ENCODE measurements at places on chromosomes 1 and 21.
A peak's percentile ranks its signal among the peaks of the same experiment; 100 is the strongest.

DNA sequence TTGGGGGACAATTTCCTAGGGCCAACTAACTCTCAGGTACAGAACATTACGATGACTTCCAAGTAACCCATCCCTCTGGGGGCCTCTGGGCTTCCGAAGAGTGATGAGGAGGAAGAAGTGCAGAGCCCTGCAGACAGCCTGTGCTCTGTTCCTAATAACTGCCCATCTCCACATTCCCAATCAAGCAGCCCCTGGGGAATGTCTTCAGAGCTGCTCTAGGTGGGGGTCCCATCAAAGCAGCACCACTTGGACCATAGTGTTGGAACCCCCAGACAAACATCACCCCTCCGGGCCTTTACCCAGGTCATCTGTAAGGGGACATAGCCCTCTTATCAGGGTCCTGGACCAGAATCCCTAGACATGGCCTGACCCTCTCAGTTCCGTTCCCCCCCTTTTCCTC is 357.3 kb downstream of the NPHP4 start:
- no peak for DNase-seq

DNA sequence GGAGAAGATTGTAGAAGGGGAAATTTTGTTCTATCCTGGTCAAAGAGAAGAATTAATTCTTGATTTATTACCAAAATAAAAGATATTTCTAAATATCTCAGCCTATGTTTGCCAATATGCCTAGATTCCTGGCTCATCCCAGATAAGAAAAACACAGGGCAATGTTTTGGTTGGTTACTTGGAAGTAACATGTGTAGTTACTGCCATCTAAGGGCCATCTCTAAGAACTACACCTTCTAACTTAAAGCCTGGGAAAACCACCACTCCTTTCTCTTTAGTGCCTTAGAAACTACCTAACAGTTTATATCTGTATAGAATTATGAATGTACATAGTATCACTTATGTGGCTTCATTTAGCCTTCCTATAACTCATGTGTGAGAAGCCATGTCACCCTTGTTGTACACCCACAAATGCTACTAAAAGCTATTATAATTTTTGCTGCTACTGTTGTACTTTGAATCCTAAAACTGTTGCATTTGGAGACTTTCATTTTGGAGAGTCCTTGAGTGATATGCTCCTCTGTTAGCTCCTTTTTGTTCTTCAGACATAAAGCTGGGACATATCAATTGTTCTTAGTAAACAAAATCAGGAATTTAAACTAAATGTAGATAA is 4.5 kb downstream of the AIM2 start:
- peak; percentile 51 for DNase-seq

- DNase-seq = no peak
These were observed 399 bp upstream of the PTPRC start for GRCh38 chr1:198638441-198638840.

DNA sequence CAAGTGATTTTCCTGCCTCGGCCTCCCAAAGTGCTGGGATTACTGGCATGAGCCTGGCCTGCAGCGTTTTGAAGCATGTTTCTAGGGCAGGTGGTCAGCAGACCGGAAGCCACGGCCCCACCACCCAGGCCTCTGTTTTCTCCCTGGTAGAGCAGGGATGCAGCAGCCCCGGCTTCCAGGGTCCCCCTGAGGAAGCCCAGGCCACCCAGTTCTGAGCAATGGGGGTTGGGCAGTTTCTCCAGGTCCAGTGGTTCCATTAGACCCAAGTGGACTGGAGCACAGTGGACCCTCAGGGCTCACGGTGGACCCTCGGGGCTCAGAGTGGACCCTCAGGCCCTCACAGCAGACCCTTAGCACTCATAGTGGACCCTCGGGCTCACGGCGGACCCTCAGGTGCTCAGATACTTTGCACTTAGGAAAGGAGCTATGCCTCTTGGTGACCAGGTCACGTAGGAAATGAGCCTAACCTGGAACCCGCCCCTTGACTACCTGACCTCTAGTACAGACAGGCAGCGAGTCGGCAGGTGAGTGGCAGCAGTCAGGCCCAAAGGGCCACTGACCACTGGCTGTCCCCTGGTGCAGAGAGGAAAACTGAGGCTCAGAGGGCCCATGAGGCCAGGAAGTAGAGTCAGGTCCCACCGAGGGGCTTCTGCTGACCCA is 4.6 kb upstream of the FNDC10 start:
- DNase-seq = no peak

GRCh38 chr1:157388057-157388456 is 164.3 kb downstream of the FCRL5 start:
- no peak for DNase-seq

DNA sequence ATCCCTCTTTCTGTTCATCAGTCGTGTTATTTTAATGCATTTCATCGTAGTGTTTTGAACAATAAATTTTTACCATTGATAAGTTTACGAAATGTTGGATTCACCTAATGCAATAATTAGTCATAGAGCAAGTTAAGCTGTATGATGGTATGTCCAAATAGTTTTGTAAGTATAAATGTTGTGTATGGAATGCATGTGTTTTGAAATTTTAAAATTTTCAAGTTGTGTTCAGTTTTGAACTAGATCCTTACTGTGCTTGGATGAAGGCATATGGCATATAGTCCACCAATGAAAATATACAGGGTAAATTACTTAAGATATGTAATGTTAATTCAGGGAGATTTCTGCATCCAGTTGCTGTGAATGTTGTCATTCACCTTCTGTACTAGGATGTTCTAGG is 2.3 kb downstream of the ZMYM4 start:
- no peak for DNase-seq

DNA sequence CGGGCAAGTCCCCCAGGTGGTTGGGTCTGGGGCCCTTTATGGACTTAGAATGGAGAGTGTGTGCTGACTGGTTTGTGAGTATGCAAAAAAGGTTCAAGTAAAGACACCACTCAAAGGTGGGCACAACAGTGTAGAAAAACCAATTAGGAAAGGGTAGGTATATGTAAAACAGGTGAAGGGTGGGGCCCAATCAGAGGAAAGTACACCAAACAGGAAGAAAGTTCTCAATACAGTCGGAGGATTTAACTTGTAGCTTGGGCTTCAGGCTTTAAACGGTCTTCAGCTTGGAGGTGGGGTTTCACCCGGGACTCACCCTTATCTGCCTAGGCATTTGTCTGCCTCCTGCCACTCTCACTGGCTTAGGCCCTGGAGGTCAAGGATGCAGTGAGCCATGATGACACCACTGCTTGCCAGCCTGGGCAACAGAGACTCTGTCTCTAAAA is 6.8 kb upstream of the PUM1 start:
- DNase-seq = no peak

DNA sequence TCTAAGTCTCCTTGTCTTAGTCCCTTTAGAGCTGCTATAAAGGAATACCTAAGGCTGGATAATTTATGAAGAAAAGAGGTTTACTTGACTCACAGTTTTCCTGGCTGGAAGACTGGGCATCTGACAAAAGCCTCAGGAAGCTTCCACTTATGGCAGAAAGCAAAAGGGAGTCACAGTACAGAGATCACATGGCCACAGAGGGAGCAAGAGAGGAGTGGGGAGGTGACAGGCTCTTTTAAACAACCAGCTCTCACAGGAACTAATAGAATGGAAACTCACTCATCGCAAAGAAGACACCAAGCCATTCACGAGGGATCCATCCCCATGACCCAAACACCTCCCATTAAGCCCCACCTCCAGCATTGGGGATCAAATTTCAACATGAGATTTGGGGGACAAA is 68.8 kb downstream of the DDAH1 start:
- DNase-seq = no peak

- no peak for DNase-seq
These were observed 64.0 kb downstream of the KCNAB2 start for GRCh38 chr1:6109688-6110087.

DNA sequence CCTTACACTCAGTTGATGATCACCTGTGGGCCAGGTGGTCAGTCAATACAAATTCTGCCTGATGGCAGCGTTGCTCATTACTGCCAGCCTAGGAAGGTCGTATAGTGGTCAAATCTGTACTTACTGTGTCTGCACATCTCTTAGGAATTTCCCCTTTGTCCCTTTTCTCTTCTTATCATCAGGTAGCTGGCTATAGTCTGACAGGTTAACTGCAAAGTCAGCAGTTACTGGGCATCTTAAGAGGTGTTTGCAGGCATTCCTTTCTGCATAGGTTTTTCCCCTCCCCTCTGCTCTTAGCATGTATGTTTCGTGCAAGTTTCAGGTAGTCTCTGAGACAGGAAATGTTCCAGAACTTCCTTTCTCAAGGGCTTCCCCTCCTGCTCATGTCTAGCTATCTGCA is 298.7 kb downstream of the LRRIQ3 start:
- no peak for DNase-seq

DNA sequence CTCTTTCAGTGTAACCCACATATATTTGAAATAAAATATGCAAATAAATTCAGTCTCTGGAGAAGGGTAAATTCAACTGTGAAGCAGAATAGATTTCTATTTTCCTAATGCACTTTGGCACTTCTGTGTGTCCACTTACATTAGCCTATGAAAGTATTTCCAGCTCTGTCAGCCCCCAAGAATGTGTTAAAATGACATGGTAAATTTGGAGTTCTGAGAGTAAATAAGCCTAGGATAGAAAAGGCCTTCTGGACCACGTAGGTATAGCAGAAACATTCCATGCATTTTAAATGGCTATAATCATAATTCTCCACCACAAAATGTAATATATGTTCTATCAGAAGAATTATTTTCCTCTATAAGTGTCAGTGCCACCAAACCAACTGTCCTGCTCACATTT is 276.2 kb downstream of the NEGR1 start:
- no peak for DNase-seq

DNA sequence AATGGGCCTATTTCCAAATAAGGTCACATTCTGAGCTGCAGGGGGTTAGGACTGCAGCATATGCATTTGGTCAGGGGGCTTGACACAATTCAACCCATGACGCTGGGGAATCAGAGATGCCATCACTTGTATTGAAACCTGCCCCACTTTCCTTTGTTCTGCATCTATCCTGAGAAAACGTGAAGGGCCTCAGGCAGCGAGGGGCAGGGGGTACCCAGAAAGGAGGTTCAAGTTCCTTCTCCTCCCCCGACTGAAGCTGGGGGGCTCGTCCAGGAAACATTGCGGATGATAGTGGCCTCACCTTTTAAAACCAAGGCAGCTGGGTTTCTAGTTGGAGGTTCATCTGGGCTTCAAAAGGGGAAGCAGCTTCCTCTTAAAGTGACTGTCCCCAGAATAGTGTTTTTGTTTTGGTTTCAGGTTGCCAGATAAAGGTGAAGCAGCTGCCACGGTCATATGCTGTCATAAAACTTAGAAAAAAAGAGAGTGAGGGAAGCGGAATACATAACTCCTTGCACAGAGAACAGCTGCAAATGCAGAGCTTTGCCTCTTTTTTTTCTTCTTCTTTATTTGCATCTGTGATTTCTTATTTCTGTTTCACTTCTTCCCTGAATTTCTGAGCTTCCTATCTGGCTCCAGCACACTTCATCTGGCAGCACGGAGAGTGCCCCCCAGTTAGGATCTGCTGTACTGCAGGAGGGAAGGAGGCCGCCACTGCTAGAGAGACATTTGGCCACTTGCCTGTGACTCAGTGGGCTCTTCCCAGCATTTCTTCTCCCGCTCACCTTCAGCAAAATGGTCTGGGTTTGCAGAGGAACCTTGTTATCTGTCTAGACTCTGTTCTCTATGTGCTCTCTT is 142.0 kb downstream of the AJAP1 start:
- DNase-seq = peak; percentile 5

GRCh38 chr1:55002686-55003085 is 4.0 kb downstream of the BSND start:
- no peak for DNase-seq

GRCh38 chr1:42379794-42380585 is 602 bp upstream of the RIMKLA start:
- no peak for DNase-seq

- peak; percentile 41 for DNase-seq
These were observed 131.1 kb downstream of the HLCS start for GRCh38 chr21:36835383-36835795.

DNA sequence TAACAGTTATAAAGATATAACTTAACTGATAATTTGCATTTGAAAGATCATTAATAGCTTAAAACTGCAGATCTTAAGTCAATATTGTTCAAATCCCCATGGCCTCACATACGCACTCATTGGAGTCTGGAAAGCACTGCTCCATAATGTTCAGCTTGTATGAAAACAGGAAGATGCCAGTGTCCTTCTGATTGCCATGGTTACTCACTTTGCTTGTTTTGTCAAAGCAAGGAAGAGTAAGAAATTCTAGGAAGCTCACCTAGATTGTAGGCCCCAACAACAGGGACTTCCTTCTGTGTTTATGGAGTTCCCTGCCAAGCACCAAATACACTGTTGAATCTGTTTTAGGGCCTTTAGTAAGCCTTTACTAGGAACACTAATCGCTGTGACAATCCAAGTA is 10.9 kb downstream of the GAS5 start:
- DNase-seq = no peak

- no peak for DNase-seq
These were observed 59.2 kb upstream of the SSBP3 start for GRCh38 chr1:54465351-54465811.

GRCh38 chr1:156471496-156472490 is 28.8 kb downstream of the MEF2D start:
- DNase-seq = no peak

DNA sequence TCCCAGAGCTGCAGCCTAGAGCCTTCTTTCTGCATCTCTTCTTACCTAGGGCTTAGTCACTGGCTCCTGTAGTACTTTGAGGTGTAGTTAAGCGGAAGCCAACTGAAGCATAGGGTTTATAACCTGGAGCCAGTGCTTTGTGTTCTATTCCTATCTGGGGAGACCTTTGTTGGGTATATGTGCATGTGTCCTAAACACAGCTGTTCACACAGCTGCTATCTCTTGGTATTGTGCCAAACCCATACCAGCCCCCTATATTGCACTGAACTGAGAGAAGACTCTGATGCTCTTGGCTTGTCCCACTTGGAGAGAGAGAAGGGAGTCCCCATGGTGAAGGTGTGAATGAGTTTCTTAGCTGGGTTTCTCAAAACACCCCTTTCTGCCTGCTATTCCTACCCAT is 17.2 kb upstream of the NFASC start:
- DNase-seq = no peak

- DNase-seq = no peak
These were observed 33.7 kb downstream of the RAB3B start for GRCh38 chr1:51956528-51957509.

GRCh38 chr1:227240983-227241382 is 77.3 kb downstream of the CDC42BPA start:
- no peak for DNase-seq

DNA sequence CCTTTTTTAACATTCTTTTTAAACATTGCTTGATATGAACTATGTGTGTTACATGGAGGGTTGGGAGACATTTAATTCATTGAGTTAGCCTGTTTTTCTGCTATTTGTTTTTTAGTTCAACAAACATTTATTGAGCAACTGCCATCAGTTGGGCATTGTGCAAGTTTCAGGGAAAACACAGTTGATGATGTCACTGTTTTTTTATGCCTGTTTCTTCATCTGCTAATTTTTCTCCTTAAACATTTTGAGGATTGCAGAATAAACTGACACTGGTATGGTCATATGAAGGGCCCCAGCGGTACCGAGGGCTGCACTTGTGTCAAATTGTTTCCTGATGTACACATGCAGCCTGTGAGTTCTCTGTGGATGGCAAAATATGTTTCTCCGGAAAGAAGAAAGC is 253.0 kb downstream of the FGGY start:
- DNase-seq = no peak

All from NCI-H1694 (cell line).